GM23338 (cell line): ENCODE measurements at places on chromosomes 1 and 21.
A peak's percentile ranks its signal among the peaks of the same experiment; 100 is the strongest.

DNA sequence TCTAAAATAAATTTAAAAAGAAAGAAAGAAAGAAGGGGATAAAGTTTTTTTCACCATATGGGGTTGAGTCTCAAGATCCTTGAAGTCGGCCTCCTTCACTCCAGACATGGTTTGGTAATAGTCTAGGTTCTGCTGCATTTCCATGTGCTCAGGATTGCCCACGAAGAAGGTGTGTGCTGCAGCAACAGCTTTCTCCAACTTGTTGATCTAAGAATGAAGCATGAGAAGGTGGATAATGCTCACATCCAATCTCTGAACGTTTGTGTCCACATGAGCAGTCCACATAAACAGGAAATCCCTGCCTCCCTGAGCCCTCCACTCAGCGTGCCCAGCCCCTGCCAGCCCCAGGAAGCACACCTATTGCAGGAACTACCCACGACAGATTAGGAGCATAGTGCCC is 4.6 kb downstream of the P3H1 start:
- DNase-seq: no peak

DNA sequence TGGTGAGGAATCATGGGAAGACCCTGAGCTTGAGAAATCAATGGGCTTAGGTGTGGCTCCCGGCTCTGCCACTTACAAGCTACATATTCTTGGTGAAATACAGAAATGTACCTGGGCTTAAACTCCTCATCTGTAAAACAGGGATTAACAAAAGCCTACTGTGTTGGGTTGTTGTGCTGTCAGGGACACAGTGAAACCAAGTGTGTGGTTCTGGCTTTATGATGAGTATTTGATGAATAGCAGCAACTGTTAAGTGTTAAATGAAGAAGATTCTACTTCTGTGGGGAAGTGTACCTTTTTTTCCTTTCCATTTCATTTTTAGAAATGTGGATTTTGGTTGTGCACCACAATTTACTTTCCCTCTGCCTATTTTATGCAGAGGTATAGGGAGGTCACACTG is 41.1 kb upstream of the DUSP10 start:
- DNase-seq: no peak

GRCh38 chr1:167904652-167905130 is 9.2 kb downstream of the ADCY10 start:
- DNase-seq: no peak

- DNase-seq: peak; percentile 74
Observed at GRCh38 chr21:44767834-44768831, 33.5 kb downstream of the UBE2G2 start.

GRCh38 chr1:22709891-22710700 is 543 bp upstream of the EPHB2 start:
- DNase-seq: peak; percentile 78

DNA sequence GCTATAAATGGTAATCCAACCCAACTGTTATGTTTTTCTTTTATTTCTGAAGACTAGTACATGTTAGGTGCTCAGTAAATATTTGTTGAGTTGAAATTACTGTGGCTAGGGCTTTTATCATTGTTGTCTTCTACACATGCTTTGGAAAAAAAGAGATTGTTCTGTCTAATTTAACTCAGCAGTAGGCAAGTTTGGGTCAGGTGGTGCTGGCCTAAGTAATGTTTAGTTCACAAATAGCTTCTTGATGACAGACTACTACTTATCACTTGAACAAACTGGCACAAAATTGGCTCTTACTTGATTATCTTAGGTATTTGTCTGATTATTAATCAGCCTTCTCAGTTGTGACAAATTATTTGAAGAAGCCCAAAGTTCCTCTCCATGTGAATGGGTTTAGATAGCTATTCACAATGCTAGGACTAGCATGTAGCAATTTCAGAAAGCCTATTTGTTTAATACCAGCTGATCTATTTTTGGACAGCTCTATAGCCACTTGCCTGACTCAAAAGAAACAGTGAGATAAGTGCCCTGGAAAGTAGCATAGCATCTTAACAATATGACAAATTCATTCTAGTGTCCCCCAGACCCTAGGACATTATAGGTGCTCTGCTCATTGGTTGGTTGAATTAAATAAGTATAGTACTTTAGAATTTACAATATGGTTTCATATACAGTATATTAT is 32.6 kb downstream of the TMEM200B start:
- no peak for DNase-seq

DNA sequence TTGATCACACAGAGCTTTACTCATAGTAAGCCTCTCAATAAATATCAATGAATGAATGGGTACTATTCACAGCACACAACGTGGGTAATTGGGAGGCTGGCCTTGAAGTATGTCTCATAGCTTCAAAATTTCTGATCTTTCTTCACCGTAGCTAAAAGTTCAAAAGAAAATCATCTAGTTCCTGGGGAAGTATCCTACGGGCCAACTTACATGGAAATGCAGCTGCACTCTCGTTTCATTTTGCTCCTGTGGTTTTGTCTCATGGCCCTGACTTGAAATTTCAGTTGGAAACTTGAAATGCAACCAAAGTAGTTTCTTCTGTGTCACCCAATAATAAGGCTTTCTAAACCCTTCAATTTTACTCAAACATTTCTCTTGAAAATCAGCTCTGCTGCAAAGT is 76.1 kb upstream of the CNIH3 start:
- DNase-seq: no peak

DNA sequence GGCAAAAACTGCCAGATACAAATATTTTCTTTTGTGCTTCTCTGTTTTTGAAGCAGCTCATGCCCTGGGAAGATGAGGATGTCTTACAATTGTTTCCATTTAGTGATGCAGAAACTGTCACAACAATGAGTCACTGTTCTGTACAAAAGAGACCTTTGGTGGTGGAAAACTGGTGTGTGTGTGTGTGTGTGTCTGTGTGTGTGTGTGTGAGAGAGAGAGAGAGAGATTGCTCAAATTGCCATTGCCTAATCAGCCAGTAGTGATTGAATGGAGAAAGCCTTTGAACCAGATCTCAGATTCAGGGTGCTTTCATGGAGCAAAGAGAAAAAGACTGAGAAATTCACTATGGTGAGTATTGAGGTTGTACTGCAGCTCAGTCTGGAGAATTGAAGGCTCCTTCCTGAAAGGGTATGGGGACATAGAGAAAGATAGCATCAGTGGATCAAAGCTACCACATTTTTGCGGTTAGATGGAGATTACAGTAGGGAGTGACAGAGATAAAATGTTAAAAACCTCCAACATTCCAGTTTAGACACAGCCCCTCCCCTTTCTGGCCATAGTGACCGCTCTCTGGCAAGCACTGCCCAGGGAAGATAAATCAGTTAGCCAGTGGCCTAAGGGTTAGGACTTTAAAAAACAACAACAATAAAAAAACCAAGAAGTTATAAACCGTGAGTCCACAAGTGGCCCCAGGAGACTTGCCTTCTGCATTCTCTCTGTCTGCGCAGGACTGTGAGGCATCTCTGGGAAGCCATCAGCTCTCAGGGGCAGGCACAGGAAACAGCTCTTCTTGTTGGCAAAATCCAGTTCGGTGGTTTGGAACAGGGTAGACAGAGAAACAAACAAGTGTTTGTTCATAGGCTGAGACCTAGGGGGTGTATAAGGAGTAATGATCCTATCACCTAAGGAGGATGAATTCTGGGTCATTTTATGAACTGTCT is 406.5 kb downstream of the DUSP10 start:
- DNase-seq: no peak

DNA sequence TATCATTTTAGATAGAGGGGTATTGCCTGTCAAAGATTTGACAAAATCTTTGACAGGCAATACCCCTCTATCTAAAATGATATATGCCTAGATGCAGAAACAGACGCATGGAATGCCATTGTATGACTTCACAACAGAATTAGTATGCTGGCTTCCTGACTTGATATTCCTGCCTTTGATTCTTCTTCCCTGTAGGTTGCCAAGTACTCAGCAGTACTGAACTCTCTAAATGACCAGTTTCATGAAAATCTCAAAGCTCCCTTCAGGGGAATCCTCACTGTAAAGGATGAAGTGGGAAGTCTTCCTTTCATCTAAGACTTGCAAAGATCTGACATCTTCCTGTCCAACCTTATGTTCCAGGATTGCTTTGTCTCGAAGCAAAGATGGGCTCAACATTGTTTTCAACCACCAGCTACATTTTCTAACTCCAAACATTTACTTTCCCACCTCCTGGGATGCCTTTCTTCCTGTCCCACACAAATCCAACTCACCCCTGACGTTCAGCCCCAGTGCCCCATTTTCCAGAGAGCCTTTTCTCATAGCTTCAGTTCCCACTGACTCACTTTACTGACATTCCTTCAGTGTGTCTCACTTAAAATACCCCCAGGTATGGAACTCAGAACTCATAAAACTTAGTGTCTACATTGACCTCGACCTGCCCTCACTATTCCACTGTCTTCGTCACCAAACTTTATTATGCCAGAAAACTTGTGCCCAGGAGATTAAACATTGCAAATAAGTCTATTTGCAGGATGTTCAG is 67.3 kb upstream of the KCNJ6 start:
- no peak for DNase-seq

DNA sequence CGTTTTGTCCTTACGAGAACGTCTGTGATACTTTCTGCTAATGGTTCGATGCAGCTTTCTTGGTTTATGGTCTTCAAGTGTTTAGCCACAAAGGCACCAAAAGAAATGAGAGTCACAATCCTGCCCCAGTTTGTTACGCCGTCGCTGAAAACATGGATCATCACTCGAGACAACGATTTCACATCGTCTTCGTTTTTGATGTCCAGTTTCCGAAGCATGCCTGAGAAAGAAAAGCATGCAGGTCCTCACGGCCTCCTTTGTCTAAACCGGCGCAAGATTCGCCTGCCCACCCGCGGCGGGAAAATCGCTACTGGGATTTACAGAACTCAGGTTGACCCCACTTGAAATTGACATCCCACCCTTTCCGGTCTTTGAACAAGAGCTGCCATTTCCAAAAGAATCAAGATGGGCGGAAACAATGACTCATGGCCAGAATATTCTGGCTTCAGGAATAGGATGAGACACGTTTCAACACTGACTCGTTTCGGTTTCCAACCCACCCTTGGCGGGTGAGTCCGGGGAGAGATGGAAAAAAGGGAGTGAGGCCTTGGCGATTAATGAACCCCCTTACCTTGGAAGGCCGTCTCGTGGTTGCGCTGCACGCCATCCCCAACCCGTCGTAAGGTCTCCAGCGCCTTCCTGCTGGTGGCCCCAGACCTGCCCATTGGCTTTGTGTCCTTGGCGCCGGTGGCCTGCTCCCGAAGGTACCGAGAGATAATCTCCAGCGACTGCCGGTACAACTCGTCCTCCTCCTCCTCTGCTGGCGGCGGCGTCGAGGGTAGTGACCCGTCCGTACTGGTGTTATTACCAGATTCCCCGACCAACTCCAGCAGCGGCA is 919 bp downstream of the MCL1 start:
- peak; percentile 55 for DNase-seq

DNA sequence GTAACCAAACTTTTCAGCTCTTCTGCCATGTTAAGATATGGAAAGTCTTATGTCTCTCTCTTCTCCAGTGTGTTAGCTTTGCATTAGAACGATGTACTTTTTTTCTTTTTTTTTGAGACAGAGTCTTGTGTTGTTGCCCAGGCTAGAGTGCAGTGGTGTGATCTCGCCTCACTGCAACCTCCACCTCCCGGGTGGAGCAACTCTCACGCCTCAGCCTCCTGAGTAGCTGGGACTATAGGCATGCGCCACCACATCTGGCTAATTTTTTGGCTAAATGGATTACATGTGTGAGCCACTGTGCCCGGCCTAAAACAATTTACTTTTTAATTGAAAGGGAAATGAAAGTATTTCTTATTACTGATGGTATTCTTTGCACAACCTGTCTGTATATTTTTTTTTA is 35.8 kb downstream of the SPEN start:
- no peak for DNase-seq

DNA sequence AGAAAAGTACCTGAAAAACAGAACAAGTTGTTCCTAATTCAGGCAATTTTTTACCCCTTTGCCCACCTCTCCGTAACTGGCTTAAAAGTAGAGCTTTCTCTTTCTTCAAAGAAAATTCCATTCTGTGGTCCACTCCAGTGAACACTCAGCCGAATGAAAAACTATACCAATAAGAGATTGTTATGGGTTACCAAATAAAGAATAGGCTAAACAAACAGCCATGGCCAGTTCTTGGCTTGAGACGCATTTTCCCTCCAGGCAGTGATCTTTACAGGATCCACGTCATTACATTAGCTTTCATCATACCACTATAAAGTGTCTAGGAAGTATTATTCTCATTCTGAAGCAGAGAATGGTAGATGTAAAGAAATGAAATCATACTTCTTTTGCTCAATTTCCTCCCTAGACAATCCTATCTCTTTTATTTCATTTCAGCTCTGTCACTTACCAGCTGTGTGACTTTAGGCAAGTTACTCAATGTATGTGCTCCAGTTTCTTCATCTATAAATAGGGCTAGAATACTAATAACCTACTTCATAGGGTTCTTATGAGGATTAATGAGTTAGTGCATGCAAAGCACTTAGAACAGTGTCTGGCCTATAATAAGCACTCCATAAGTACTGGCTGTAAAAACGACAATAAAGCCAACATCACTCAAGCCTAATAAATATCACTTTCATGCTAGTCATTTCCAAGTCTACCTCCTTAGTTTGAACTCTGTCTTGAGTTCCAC is 26.5 kb upstream of the TRIM45 start:
- no peak for DNase-seq

DNA sequence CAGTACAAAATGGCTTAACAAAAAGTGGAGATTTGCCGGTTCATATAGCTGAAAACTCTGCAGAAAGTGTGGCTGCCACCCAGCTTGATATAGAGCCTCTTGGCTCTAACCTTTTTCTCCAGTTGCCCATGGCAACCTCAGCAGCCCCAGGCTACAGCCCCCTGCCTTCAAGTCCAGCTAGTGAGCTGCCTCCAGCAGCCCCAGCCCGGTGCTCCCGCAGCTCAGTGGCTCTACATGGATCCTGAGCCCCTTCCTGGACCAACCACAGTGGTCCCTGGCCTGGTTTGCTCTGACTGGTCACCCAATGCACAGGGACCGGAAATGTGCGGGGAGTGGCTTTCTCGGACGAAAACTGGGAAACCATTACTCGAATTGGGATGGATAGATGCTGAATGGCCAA is 13.3 kb upstream of the ATF3 start:
- DNase-seq: peak; percentile 57

DNA sequence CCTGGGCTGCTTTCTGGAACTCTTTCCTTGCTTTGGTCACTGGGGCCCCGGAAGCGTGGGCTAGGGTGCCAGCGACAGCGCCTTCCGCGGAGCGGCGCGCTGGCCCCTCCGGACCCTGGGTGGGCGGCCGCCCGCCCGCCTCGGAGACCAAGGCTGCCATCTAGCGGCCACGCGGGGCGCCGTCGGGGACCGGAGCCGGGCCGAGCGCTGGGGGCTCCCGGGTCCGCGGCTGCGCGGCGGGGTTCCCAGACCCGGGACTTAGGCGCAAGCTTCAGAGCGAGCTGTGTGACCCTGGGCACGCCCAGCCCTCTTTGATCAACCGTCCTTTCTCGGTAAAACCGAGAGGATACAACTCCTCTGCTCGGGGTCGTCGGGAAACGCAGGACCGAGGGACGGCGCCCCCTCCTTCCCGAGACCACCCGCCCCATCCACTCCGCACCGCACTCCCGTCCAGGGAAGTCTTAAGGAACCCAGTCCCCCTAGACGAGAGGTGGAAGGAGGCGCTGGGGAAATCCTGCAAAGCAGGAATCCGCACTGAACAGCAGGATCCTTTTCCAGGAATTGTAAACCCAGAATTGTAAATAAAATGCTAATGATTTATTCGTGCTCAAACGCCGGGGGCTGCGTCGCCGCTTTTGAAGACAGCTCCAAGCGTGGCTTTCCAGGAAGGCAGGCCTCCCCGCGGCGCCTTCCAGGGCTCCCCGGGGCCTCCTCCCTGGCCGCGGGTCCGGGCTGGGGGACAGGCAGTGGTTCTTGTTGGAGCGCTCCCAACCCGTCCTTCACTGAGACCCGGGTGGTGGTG is 41.2 kb downstream of the RRAGC start:
- DNase-seq: peak; percentile 76

- DNase-seq: no peak
Observed at GRCh38 chr21:16789636-16790035, 723.2 kb upstream of the CXADR start.
